ENCODE measurements at places on chromosomes 5 and 9.

GRCh38 chr9:37281541-37281940 lies 141.0 kb upstream of the GRHPR start:
- no peak for DNase-seq

GRCh38 chr5:138467711-138468132 lies 2.4 kb downstream of the EGR1 start:
- DNase-seq = no peak

DNA sequence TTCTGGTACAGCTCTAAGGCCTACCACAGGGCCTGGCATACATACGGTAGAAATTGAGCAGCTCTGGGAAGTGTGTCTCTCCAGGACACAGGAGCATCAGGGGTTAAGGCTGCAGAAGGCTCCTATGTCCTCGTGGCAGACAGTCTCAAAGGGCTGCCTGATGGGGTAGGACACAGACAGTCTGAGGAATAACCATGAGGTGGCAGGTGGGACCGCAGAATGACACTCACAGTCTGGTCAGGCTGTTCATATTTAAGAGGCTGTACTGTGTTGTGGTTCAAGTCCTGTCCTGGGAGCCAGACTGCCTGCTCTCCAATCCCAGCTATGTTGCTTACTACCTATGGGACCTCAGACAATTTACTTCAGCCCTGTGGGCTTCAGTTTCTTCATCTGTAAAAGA lies 217.1 kb downstream of the TRIM32 start:
- DNase-seq = no peak

- DNase-seq = no peak
Observed at GRCh38 chr9:25513509-25514033, 164.7 kb downstream of the TUSC1 start.

GRCh38 chr5:149298842-149299404 lies 27.3 kb downstream of the AFAP1L1 start:
- DNase-seq = no peak

DNA sequence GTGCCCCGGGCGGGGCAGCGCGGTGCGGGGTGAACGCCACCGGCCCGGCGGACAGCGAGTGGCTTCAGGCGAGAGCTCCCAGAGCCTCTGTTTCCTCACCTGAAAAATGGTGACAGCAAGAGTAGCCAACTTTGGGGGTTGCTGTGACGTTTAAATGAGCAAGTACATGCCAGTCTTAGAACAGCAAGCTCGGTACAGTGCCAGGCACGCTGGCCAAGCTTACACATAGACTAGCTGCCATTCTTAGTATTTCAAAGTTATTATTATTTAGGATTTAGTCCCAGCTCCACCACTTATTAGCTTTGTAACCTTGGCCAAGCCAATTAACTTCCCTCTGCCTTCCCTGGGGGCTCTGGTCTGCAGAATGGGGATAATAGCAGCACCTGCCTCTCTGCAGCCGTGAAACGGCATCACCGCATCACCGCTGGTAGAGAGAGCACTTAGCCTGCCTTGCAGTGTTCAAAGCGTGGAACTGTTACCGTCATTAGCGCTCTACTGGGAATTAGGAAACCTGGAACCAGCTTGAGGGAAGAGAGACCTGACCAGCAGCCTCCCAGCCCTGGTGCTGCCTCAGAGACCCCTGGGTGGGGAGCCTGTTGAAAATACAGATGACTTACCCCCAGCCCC lies at the start of gene C9orf50:
Gene C9orf50 (minus strand): TSS at position 433 of the 627 bp plus-strand sequence. CDS start 527 bp downstream, outside the sequence.
- no peak for DNase-seq

DNA sequence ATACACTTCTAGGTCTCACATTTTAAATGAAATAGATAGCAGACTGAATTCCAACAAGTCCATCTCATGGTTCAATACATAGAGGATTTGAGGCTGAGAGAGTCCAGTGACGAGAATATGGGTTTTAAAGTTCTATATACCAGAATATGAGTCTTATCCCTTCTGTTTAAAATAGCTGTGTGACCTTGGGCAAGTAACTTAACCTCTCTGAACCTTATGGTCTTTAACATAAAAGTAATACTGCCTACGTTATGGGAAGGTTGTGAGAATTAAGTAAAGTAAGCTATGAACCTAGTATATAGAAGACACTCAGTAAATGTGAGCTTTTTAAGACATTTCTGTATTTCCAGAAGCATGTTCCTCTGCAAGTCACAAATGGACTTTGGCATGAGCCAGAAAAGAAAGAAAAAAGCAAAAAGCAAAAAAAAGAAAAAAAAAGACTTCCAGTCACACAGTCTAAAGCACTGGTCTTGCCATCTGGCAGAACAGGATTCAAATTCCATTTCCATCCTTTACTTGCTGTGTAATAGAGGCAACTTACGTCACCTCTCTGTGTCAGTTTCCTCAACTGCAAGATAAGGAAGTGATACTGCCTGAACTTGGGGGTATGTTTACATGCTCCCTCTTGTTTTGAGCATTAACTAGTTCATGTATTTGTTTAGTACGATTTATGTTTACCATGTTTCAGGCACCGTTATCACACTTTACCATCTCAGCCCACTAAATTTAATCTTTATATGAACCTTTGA lies 248.2 kb downstream of the TRIM32 start:
- no peak for DNase-seq

GRCh38 chr5:1563051-1563461 lies 39.3 kb upstream of the LPCAT1 start:
- DNase-seq = no peak

GRCh38 chr9:133725886-133726285 lies 12.3 kb downstream of the SARDH start:
- no peak for DNase-seq

DNA sequence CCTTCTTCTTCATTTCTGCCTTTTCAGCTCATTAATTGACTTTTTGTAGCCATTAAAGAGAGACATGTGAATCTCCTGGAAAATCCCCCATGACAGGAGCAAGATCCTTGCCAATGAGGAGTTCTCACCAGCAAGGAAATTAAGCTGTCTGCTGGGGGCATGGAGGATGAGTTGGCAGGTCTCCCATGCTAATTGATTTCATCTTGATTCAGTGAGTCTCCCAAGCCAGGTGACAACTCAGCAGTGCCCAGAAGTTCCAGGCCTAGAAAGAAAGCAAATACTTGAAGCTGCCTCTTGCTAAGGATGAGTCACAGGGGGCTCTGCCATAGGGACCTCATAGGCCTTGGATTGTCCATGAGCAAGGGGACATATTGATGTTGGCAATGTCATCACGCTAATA lies 30.0 kb upstream of the ADRA1B start:
- DNase-seq = no peak

Data from suprapubic skin (tissue), 4 donors.